ENCODE measurements at places on chromosomes 16 and 17.

GRCh38 chr17:32569171-32570080, 82.6 kb downstream of the CDK5R1 start:
- DNase-seq = no peak

GRCh38 chr16:3461151-3461550, 17.7 kb downstream of the NAA60 start:
- DNase-seq = no peak

- no peak for DNase-seq
Measured at GRCh38 chr17:78714534-78714933, 67.5 kb downstream of the CYTH1 start.

- no peak for DNase-seq
Measured at GRCh38 chr16:77556201-77556873, 121.5 kb upstream of the ADAMTS18 start.

GRCh38 chr17:29124135-29124924, 55.9 kb downstream of the MYO18A start:
- no peak for DNase-seq

DNA sequence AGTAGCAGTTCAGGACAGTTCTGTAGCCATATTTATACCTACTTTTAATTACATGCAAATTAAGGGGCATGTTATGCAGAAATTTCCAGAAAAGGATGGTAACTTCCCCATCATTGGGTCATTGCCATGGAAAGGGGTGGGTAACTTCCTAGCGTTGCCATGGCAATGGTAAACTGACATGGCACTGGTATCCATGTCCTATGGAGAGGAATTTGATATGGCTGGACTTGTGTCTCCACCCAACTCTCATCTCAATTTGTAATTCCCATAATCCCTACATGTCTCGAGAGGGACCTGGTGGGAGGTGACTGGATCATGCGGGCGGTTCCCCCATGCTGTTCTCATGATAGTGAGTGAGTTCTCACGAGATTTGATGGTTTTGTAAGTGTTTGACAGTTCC, 35.6 kb upstream of the CACNG4 start:
- DNase-seq = no peak

GRCh38 chr17:145671-146541, 8.5 kb downstream of the SCGB1C2 start:
- DNase-seq = no peak

DNA sequence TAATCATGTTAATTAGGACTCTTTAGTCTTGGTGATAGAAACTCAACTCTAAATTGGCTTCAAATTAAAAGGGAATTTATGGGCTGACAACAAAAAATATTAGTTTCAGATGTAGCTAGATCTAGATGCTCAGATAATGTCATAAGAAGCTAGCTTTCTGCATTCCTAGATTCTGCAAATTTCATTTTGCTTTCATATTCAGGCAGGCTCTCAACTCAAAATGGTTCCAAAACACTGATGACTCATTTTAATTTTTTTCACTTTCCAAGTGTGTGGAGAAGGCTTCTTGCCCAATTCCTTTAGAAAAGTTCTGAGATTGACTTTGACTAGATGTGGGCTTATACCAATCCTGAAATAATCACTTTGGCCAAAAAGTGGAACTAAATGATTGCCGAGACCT, 236.7 kb upstream of the GOT2 start:
- no peak for DNase-seq

DNA sequence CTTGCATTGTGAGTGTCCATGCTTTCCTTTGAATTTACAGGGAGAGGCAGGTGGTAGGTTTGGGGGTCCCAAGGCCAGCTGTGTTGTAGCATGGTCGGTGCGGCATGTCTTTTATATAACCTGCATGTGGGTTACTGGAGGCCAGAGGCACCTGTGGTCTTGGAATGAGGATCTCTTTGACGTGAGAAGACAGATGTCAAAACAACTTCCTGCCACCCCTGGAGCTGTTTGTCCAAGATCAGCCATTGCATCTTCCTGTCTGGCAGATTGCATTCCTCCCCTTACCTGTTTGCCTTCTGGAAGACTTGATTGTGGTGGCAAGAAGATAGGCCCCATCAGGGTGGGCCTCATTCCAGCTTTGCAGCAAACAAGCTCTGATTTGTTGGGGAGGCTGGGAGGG, 175.1 kb downstream of the MSI2 start:
- DNase-seq = no peak

GRCh38 chr16:23232806-23233205, 50.3 kb downstream of the SCNN1G start:
- DNase-seq = no peak

GRCh38 chr17:50728881-50729765, 9.7 kb downstream of the LUC7L3 start:
- no peak for DNase-seq

- no peak for DNase-seq
Measured at GRCh38 chr16:56109205-56109604, 82.1 kb upstream of the GNAO1 start.

DNA sequence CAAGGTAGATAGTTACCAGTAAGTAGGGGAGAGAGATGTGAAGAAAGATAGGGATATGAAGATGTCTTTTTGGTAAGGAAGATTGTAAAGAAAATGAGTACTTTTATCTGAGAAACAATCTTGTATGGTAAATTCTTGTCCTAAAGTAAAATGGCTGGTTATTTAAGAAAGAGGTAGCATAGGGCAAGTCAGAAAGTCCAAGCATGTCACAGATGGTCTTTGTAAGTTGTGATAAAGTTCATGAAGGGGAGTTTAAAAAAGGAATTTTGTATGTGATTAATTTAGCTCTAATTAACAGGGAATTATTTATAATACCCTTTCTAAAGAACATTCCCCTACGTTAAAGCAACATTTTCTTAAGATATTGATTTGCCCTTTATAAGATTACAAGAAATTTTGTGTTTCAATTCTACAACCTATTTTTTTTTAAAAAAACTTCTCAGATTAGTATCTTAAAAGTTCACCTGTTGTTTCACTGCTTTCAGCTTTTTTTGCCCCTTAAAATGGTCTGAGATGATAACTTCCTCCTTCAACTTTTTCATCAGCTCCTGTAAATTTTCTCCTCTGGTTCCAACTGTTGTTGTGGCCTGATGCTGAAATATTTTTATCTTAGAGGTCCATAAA, 16.2 kb upstream of the CPHXL start:
- DNase-seq = no peak

GRCh38 chr17:45770632-45771270, 13.4 kb upstream of the CRHR1 start:
- no peak for DNase-seq

DNA sequence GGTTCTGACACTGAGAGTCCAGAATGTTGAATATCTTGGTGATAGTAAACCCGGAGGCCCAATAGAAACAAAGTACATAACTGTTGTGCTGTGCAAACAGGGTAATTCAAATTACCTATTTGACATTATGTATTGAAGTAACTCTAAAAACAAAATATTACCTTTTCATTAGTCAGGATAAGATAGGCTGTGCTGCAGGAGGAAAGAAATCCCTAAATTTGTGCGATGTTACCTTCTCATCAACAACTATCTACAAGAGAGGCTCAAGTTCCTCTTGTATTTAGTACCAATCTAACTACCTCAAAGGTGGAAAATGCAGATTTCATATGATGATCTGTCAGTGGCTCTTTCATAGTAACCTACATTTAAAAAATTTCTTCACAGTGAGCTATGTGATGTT, 367.2 kb downstream of the ZFHX3 start:
- no peak for DNase-seq

GRCh38 chr16:77213542-77214106, 14.4 kb downstream of the SYCE1L start:
- DNase-seq = peak; percentile 37

- no peak for DNase-seq
Measured at GRCh38 chr17:3919123-3919624, 2.9 kb upstream of the P2RX1 start.

- DNase-seq = no peak
Measured at GRCh38 chr17:27322690-27323508, 29.0 kb downstream of the WSB1 start.

DNA sequence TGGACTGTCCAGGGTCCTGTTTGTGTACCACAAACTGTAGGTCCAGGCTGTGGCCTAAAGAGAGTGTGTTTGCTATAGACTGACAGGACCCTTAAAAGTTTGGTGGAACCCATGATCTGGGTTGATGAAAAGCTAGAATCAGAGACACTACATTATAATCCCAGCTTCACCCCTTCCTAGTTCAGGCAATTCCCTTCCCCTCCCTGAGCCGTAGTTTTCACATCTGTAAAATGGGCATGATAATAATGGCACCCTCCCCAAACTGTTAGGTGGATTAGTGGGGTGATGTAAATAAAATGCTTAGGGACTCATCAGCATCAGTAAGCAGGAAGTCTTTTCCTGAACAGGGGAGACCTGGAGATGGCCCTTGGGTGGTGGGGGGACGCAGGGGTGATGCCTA, 2.5 kb downstream of the SCNN1B start:
- no peak for DNase-seq

DNA sequence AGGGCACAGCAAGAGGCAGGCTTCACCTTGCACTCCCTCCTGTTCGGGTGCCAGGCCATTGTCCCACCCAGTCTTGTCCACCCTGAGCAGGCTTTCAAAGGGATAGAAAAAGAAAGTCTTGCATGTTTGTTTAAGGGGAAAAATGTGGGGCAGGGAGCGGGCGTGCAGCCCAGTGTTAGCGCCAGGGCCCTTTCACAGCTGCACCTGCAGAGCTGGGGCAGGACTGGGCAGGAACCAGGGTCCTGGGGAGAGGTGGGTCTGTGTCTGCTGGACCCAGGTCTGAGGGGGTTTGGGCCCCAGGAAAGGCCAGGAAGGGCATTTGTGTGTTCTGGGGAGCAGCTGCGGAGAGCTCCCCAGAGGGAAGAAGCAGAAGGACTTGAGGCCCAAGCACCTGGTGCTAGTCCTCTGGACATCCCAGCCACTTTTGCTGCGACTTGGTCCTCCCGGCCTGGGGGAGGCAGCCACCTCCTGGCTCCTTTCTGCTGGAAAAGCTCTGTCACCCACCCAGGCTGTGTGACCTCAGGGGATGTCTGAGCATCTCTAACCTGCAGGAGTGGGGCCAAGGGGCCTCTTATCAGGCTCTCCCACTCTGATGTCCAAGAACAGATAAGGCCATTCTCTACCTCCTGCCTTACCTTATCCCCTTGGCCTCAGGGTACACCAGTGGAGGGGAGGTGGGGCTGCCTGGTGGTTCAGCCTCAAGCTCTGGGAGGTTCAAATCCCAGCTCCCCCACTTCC, 44.7 kb downstream of the PSME3IP1 start:
- DNase-seq = no peak

- DNase-seq = no peak
Measured at GRCh38 chr16:75378616-75379015, 54.7 kb downstream of the CFDP1 start.

- DNase-seq = no peak
Measured at GRCh38 chr16:14041164-14041563, 30.0 kb upstream of the MRTFB start.

- DNase-seq = no peak
Measured at GRCh38 chr17:7497636-7498035, 13.5 kb downstream of the POLR2A start.

DNA sequence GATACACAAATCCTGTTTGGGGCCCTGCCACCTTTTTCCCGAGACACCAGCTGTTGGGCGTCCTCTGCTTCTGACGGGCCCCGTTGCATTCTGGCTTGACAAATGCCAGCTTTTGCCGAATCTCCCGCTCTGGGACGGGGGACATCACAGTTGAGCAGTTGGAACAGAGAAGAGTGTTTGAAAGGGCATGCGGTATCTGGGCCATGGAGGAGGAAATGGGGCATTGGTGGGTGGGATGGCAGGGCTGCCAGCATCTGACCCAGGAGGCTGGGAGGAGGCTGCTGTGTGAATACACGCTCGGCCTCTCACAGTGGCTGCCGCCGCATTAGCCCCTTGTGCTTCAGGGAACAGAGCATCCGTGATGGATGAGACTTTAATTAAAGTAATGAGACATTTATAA, 184.3 kb upstream of the TNRC6C start:
- no peak for DNase-seq

DNA sequence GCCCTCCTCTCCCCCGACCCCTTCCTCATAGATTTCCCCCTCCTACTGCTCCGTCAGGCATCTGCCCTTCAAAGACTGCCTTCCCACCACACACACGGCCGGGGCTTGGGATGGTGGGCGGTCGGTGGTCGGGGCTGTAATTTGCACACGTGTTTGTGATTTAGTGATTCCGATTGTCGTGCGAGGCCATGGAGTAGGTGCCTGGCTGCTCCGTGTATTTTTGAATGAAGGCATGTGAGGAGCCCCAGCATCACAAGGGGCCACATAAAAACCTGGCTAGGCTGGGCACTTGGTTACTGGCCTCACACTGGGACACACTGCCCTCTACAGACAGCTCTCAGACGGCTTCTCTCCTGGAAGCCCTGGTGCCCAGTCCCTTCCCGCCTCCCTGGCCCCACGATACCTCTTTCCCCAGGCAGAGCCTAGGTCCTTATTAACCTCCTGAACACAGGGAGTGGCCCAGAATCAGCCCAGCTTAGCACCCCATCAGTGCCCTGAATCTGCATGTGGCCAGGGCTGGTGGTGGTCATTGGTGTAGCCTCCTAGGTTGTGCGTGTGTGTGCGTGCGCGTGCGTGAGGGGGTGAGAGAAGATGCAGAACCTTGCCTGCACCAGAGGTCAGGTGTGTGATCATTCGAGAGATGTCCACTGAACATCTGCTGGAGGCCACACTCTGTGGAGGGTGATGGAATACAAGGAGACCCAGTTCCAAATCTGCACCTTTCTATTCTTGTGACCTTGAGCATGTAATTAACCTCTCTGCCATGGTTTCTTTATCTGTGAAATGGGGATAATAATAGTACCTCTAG, 1.3 kb upstream of the SOCS1 start:
- no peak for DNase-seq

GRCh38 chr17:80118601-80119270, 17.4 kb downstream of the GAA start:
- DNase-seq = no peak

Measured in AG04450 (cell line).